ENCODE measurements at places on chromosomes 7 and 10.

DNA sequence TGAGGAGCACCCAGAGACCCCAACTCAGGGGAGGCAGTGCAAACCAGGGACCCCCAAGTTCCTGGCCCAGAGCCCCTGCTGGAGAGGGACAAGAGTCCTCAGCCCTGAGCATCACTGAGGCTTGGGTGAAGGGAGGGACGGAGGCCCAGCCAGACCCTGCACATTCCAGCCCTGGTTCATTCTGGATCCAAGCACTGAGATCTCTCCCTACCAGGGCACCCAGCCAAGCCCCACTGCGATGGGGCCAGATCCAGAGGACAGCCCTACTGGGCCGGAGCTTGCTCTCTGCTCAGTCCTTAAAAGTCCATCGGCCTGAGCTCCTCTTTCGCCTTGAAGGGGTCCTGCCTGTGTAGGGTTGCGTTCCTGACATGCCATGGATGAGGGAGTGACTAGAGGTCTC lies 40.5 kb upstream of the RABGEF1 start:
- no peak for DNase-seq

- DNase-seq, result no peak
These were observed 751 bp downstream of the PAX2 start for GRCh38 chr10:100745882-100746783.

GRCh38 chr10:60801522-60801921 lies 23.2 kb downstream of the CDK1 start:
- DNase-seq, result no peak

- DNase-seq, result no peak
These were observed 48.1 kb downstream of the SH2D4B start for GRCh38 chr10:80585812-80586211.

DNA sequence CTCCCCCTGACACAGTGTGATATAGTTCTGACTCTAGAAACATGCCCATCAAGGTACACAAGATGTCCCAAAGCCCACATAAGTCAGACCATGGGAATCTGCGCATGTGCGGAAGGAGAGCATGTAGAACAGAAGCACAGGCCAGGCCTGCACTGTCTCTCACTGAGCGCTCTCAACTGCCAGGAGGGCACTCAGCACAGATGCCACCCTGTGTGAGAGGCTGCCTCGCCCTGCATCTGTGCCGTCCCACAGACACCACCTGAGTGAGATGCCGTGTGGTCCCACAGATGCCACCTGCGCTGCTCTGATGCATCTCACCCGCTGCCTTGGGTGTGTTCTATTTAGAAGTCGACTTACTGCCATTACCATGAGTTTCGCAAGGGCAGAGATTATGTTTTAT lies 98.4 kb downstream of the VOPP1 start:
- DNase-seq, result no peak

DNA sequence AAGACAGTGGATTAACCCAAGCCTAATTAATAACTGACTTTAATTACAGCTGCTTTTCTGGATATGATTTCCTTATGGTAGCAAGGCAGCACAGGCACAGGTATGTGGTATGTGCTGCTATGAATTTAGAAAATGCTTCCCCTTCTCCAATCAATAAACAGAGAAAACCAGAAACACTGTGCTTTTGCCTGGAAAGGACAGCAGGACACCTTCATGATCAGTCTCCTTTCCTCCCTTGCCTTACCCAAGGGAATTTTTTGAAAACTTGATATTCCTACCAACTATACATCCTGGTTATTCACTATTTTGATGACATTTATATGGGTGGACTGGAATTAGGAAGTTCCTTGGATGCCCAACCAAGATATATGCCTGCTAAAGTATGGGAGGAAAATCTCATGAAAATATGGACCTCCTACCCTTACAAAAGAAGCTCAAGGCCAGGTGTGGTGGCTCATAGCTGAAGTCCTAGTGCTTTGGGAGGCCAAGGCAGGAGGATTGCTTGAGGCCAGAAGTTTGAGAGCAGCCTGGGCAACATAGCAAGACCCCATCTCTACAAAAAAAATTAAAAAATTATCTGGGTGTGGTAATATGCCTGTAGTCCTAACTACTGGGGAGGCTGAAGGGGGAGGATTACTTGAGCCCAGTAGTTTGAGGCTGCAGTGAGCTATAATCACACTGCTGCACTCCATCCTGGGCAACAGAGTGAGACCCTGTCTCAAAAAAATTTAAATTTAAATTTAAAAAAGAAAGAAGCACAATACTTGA lies 106.3 kb upstream of the WAC start:
- no peak for DNase-seq

DNA sequence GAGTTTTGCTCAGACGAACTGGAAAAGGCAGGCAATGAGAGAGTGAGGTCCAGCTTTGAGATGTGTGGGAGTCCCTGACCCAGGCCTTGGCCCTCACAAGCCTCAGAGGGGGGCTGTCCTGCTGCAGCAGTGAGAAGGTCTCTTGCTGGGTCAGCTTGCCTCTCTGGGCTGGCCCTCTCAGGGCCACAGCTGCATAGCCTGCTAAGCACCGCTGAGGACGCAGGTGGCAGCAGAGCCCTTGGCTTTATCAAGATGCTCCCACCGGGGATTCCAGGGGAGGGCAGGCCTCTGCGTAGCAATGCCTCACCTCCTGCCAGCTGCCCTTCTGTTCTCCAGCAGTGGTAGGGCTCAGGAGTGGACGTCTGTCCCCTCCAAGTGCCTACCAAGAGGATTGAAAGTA lies 128.7 kb downstream of the COBL start:
- no peak for DNase-seq

GRCh38 chr7:87151729-87152111 lies 533 bp upstream of the DMTF1 start:
- DNase-seq, result no peak

DNA sequence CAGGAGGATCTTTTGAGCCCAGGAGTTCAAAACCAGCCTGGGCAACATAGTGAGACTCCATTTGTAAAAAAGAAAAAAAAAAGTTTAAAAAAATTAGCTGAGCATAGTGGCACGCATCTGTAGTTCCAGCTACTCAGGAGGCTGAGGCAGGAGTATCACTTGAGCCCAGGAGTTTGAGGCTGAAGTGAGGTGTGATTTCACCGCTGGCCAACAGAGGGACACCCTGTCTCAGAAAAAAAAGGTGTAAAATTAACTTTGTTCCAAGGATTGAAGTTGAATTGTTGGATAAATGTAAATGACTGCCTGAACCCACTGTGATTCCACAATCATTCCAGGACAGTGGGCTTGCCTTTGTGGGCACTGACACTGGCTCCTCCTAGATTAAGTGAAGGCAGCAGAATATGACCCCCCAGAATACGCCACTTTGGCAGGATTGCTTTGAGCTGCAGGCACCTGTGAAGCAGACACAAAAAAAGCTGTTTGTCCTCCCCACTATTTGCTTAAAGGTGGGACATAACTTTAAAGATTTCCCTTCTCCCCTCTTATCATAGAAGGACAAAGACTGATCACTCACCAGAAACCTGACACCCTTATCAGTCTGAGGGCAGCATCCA lies 57.2 kb upstream of the FOXI2 start:
- no peak for DNase-seq

- DNase-seq, result no peak
These were observed 316.7 kb downstream of the LRRTM3 start for GRCh38 chr10:67242528-67242927.

DNA sequence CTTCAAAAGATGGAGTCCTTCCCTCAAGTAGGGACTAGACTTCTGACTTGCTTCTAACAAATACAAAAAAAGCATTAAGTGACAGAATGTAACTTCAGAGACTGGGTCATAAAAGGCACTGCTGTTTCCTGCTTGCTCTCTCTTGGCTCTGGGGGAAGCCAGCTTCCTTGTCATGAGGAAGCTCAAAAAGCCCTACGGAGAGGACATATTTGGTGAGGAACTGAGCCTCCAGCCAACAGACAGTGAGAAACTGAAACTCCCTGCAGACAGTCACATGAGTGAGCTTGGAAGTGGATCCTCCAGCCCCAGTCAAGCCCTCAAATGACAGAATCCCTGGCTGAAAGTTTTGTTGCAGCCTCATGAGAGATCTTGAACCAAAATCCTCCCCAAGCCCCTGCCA lies 26.3 kb upstream of the SLC35G1 start:
- DNase-seq, result no peak

DNA sequence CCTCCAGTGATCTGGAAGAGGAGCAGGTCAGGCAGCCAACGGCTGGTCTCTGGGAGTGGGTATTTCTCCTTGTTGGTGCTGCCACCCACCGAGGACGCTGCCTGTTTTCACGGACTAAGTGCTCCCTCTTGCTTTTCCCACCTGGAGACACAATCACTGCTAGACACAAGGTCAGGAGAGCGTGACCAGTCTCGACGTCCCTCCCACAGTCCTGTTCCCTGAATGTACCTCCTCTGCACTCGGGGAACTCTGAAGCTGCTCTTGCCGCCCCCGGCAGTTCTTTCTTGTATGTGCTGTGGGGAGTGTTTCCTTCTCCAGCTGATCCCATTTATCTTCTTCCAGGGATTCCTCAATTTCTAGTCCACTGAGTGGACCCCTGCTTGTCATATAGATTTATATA lies 89.4 kb downstream of the CYTH3 start:
- no peak for DNase-seq

- DNase-seq, result peak; percentile 20
These were observed at the start of gene TFPI2 for GRCh38 chr7:93890464-93891068. Gene TFPI2 (minus strand): TSS chr7:93890753. CDS start chr7:93890678, 75 bp downstream.

GRCh38 chr10:22683140-22683389 lies 31.3 kb downstream of the PIP4K2A start:
- DNase-seq, result no peak

- no peak for DNase-seq
These were observed 399.4 kb downstream of the PLXDC2 start for GRCh38 chr10:20215547-20216152.

- no peak for DNase-seq
These were observed 24.5 kb downstream of the POLL start for GRCh38 chr10:101563497-101564040.

DNA sequence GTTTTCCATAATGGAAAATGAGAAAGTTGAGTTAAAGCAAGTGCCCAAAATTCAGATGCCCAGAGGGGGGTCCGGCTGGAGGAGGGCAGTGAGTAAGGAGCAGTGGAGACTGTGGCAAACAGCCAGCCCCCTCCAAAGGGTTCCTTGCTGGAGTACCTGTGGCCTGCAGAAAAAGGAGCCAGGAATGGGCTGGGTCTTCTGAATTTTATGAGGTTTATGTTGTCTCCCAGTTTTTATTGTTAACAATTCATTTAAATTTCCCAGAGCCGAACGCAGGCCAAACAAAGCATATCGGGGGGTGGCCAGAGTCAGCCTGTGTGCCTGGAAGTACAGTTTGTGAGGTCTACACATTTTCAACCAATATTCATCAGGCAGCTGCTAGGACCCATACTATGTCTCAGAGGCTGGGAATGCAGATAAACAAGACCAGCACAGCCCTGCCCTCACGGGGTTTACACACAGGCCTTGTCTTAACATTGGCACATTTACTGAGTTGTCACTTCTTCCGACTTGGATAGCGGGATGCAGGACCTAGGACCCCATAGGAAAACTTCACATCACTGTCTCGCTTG lies 12.9 kb upstream of the CSGALNACT2 start:
- no peak for DNase-seq

Data from stimulated activated CD4-positive, alpha-beta T cell treated with anti-CD3 and anti-CD28 coated beads, Interleukin-4, amount 100 ng/mL, for 1 hour (primary cell).